CD4-positive, alpha-beta T cell (primary cell): ENCODE measurements at places on chromosomes 12 and 14.

DNA sequence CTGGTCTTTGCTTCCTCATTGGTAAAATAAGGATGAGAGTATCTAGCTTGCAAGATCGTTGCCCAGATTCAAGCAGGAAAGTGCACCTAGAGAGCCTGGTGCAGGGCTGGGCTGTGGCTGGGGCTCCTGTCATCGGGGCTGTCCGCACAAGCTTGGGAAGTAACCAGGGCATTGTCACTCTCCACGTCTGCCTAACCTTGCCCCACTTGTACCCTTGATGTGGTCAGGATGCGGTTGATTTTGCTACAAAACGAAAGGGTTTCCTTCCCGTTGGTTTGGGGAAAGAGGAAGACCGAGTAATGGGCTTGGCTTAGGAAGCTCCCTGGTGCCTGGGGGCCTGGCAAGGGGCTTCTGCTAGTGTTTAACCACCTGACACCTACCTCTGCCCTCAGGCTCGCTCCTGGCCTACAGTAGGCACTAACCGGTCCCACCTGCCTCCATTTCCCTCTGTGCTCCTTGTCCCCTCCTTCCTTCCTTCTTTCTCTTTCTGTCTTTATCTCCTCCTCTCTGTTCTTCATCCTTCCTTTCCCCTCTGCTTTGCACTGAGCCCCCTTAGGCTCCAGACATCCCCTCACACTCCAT, 21.8 kb downstream of the MVK start:
- no peak for DNase-seq

GRCh38 chr14:71166180-71166837, 259.1 kb downstream of the PCNX1 start:
- DNase-seq: no peak

- no peak for DNase-seq
These were observed 8.8 kb upstream of the DDHD1 start for GRCh38 chr14:53161758-53162435.

DNA sequence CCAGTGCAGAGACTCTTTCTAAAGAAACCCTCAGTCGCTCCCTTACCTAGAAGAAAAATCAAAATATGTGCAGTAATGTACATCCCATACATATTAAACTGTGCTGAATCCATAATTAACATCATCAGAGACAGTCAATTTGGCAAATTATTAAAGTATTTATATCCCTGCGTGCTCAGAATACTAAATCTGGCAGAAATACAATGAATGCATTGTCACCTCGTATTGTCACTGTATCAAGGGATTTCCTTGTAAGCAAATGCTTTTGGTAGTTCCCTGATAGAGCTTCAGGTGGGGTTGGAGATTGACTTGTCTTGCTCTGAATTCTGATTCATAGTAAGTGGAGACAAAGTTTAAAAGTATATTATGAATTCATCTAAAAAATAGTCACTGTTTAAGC, 319.1 kb downstream of the PPFIA2 start:
- DNase-seq: no peak

DNA sequence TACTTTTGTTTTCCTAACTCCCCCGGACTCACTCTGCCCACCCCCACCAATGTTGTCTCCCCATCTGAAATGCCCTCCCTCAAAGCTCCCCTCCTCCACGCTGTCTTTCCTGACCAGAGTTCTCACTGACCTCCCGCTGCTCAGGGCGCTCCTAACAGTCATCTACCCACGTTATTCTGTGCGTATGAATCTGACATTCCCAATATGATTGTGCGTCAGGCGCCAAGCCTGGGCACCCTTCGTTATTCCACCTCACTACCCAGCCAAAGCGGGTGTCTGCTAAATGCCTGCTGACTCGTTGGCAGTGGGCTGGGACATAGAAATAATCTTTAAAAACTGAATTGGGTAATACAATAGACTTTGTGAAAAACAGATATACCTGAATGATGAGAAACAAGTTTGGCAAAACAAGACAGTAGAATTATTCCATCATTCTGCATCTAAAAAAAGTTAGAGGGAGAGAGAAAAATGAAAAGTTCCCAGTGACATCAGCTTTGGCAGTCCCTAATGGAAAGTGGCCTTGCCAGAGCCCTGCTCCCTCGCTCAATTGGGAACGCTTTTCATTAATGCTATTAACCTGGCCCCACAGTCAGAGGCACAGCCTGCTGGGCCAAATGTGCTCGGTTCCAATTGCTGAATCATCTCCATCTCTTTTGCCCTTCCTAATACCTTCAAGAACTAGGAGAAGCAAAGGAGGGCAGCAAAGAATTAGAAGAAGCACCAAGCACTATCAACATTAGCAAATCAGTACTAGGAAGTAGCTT, 74.0 kb upstream of the PLXNC1 start:
- no peak for DNase-seq

DNA sequence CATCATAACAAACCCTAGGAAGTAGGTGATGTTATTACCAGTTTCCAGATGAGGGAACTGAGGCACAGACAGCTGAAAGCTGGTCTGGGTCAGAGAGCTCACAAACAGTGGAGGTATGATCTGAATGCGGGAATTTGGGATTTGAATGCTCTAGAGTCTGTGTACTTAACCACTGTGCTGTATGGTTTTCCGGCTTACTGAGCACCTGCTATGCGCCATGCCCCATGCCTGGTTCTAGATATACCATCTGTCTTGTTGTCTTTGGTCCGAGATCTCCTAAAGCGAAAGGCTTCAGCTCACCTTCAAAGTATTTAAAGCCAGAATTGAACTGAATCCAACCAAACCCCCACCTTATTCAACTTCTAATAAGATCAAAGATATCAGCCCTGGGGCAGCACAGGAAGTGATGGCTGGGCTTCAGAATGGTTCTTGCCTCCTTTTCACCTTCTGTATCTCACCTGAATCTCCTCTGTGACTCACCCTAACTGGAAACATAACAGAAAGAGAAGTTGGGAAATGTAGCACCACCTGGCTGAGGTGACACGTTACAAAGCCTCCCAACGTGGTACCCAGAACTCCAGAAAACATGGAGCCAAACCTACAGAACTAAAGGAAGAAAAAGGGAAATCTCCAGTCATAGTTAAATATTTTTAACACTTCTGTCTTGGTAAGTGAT, 54.3 kb downstream of the PRMT8 start:
- DNase-seq: no peak

GRCh38 chr14:50937800-50938199, 6.5 kb downstream of the PYGL start:
- DNase-seq: no peak

DNA sequence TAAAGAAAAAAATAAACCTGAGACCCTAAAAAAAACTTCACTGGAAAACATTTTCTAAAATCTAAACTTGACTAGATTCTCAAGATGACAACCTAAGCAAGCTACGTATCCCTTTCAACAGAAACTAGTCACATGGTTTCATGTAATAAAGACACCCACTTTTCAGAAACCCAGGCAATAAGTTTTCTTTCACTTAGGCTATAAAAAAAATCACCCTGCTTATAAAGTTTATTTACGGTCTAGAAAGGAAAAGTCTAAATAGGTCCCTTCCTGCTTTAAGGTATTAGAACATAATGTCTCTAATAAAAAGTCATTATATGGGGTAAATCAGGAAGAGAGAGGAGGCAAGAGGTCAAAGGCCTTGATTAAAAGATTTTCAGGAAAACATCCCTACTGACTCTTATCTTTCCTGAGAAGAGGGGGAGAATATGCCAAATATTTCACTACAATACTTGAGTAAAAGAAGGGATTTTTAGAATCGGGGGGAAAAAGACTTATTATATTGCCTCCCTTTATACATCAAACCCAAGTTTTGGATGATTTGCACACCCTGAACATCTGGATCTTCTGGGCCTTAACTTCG, 9.5 kb downstream of the CLIP1 start:
- no peak for DNase-seq

GRCh38 chr14:65866448-65866847, 453.9 kb downstream of the FUT8 start:
- no peak for DNase-seq

GRCh38 chr14:68982581-68982980, 3.5 kb upstream of the ACTN1 start:
- no peak for DNase-seq

- no peak for DNase-seq
These were observed 53.7 kb downstream of the CCNK start for GRCh38 chr14:99534863-99535262.

GRCh38 chr12:118098401-118098800, 5.4 kb downstream of the VSIG10 start:
- no peak for DNase-seq

DNA sequence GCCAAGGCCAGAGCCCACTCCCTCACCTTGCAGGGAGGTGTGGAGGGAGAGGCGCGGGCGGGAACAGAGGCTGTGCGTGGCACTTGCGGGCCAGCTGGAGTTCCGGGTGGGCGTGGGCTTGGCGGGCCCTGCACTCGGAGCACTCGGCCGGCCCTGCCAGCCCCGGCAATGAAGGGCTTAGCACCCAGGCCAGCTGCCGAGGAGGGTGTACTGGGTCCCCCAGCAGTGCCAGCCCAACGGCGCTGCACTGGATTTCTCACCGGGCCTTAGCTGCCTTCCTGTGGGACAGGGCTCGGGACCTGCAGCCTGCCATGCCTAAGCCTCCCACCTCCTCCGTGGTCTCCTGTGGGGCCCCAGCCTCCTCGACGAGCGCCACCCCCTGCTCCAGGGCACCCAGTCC, 107.5 kb downstream of the FAR2 start:
- DNase-seq: no peak

DNA sequence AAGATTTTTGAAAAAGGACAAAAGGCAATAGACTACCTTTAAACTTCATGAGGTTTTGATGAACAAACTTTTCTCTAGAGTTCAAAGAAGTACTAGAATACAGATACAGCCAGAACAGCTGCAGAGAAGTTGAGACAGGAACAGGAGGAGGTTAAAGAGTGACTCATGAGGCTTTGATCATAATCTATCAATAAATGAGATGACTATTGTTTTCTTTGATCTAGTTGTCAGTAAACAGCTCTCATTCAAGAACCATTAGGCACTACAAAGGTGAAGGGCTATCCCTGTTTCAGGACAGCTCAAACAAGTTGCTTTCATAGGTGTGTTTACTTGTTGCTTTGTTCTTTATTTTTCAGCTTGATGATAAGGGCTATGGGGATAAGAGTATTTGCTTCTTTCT, 2.4 kb downstream of the WASHC3 start:
- no peak for DNase-seq
